ENCODE measurements at places on chromosomes 13 and 19.

DNA sequence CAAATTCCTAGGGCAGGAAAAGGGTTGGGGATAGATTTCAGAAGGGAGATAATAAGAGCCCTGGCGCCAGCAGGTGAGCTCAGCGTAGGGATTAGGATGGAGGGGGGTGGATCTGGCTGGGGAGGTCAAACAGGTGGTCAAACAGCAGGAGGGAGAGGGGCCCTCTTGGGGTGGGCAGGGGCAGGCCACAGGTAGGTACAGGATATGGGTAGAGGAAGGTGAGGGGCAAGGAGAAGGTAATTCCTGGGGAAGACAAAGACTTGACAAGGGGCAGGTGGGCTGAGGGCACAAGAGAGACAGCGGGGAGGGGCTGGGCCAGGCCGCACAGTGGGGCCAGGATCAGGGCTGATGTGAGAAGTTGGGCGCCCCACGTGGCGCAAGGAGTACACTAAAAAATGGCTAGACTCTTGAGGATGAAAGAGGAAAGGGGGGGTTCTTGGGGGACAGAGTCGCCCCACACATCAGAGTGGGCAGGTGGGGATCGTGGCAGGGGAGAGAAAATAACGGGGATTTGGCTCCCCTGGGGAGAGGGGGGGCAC lies 713 bp downstream of the KRI1 start:
- DNase-seq: no peak

GRCh38 chr13:99956473-99957349 lies 14.9 kb downstream of the ZIC5 start:
- no peak for DNase-seq

DNA sequence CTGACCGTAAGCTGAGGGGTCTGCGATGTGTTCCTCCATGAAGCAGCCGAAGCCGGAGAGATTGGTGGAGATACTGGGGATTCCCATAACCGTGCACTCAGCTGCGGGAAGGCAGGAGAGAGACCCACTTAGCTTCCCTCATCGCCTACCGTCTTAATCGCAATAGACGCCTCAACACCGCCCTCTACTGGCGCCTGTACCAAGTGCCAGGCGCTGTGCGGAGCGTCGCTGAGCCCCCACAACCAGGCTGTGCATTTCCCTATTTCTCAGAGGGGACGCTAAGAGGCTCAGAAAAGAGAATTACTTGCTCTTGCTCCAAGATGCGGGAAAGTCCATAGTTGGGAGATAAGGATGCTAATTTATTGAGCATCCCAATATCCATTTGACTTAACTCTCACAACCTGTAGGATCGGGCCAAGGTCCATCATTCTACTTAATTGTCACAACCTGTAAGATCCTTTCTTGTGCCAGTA lies 5.8 kb downstream of the FTL start:
- peak; percentile 51 for DNase-seq

GRCh38 chr13:36668316-36668715 lies 5.5 kb upstream of the SERTM1 start:
- no peak for DNase-seq

DNA sequence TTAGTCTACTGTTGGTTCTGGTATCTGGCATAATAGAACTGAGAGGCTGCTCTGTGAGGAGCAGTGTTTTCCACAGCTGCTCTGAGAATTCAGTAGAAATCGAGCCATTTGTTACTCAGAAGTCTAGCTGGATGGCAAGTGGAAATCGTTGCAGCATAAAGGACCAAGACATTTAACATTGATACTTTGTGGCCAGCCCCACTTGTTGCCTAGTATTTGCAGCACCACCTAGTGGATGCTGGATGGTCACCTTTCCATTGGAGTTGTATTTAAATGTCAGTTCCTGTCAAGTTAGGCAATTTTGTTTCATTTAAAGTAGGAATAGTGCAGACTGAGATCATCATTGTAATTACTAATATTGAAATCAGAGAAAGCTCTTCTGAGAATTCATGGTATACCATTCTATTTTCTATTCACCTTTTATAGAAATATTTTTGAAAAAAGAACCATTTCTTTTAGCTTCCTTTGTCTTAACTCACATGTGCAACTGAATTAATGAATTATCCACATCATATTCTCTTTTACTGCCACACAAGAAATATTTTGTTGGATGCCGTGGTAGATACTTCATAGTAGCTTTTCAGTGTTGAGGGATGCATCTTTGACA lies 64.6 kb downstream of the PDS5B start:
- DNase-seq: peak; percentile 26

DNA sequence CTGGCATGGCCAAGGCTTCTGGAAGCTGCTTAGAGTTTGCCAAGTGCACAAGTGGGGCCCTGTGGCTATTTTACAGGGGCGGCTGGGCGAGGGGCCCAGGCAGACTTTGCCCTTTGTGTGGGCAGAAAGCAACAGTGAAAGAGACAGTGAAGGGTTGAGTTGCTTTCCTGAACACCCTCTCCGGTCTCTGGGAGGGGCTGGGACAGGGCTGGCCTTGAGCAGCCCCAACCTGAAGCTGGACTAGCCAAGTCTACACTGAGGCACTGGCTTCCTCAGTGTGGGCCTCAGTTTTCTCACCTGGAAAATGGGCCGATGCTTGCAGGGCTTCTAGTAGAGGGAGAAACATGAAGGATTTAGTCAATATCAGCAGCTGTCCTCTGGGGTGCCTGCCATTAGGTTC lies 2.4 kb upstream of the HOMER3 start:
- DNase-seq: no peak

GRCh38 chr19:38736413-38737280 lies 7.6 kb downstream of the CAPN12 start:
- DNase-seq: no peak

DNA sequence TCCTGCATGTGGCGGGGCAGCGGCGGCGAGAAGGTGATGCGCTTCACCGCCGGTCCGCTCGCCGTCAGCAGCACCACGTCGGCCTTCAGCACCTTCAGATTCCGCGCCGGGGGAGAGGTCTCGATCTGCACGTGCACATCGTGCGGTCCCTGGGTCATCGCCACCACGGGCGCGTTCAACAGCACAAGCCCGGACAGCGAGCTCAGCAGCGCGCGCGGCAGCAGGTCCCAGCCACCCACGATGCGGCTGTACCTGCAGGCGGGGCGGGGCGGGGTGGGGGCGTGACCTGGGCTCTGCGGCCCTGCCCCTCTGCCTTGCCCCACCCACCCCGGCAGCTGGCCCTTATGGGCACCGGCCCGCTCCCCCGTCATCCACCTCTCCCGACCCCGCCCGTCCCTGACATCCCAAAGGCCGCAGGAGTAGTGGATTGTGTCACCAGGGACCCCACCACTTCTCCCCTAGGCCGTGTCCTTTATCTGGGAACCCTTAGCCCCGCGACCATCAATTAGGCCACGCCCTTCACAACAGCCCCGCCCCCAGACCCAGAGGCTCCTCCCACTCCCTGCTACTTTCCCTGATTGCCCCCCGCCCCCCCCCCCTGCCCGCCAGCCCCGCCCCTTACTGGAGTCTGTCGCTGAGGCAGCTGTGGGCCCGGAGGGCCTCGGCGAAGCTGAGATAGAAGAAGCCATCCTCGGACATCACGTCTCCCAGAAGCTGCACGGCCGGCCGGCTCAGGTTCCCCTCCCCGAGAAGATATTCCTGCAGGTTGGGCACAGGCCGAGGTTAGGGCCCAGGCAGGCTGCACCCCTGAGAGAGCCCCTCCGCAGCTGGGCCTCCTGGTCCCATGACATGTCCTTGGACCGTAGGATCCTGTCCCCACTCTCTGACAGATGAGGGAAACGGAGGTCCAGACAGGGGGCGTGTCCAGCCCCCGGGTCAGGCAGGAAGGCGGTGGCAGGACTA lies 6.1 kb downstream of the IL4I1 start:
- DNase-seq: no peak

- DNase-seq: no peak
Measured at GRCh38 chr19:3024870-3025548, 4.1 kb downstream of the TLE2 start.

DNA sequence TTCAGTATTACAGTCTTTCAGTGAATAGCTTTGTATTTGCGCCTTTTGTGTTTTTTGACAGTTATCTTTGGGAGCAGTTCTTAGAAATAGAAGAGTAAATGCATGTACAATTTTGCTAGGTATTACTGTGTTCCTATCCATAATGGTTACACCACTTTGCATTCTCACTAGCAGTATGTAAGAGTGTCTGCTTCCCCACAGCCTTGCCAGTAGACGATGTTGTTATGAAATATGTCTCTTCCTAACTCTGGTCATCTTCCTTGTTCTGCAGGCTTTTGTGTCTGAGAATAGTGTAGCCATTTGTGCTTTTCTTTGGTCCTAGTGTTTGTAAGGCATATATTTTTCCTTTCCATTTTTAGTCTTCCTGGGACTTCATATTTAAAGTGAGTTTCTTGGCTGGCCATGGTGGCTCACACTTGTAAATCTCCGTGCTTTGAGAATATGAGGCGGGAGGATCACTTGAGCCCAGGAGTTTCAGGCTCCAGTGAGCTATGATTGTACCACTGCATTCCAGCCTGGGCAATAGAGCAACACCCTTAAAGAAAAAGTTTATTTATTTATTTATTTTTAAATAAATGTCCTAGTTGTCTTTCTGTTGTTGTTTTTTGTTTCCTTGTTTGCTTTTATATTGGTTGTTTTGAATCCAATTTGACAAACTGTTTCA lies 140.3 kb downstream of the PDS5B start:
- no peak for DNase-seq

DNA sequence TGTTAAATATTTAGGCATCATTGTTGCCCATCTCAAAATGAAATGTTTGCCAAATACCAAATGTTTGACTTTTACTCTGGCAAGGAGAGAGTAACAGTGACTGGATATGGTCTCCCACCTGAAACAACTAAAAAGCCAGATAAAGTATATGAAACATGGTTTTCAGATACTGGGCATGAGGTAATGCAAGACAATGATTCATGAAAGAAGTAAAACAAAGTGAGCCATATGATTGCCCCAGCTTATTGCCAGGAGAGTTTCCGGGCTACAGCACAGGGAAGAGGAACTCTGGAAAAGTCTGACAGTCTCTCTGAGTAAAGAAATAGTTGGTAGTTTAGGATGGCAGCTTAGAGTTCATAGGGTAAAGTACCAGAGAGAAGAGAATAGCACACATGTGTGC lies 354.6 kb downstream of the DNAJC15 start:
- no peak for DNase-seq

DNA sequence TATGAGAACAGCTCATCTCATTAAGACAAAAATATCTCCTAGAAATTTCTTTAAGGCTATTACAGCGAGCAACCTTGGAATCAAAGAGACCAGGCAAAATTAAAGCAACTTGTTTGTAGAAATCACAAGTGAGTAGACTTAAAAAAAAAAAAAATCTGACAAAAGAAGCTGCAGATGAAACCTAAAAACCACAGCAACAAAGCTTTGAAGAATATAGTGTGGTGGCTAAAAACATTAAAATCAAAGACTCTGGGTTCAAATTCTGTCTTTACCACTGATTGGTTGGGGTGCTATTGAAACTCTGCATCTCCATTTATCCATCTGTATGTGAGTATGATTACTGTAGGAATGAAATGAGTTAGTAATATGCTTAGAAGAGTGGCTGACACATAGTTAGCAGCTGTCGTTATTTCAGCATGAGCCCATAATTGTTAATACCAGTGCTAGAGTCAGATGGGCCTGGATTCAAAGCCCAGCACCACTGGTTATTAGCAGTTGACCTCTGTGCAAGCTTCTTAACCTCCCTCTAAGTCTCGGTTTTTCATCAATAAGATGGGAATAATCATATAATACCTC lies 157.6 kb downstream of the FOXO1 start:
- DNase-seq: no peak

- DNase-seq: peak; percentile 96
Measured at GRCh38 chr19:46704379-46705076, 12.4 kb downstream of the PRKD2 start.

DNA sequence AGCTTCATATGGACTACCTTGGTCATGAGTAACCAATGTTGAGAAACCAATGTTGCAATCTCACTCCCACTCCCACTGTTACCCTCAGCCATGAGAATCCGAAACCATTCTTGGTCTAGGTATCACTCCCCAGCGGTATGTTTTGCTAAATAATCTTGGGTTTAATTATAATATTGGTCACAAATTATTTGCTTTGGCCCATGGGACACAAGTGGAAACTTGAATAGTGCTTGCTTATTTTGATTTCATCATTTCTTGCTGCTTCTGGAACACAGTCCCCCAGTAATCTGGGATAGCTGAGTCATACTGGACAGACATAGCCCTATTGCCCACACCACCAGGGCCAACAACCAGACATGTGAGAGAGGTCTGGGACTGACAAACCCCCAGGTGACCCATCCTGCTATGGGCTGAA lies 171.6 kb upstream of the IPO5 start:
- DNase-seq: no peak

All from lower leg skin (tissue), 4 donors.